ENCODE measurements at places on chromosomes 7 and 10.
A peak's percentile ranks its signal among the peaks of the same experiment; 100 is the strongest.

GRCh38 chr10:85668522-85668921, 698.1 kb downstream of the GRID1 start:
- no peak for DNase-seq

DNA sequence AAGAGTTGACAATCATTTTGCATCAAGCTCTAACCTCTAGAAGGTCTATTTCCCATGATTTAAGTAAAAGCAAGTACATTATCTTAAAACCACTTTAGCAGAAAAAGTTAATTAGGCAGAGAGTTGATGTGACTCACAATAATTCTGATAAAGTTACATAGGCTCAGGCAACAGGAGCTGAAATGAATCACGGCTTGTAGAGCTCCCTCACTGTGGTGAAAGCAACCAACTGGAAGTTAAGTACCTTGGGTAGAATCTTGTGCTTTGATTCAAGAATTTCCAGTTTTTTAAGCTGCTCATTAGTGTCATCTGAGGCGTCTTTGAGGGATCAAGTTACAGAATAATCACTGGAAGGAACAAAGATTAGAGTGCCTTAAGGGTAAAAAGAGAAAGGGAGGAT, 68.9 kb upstream of the NFE2L3 start:
- no peak for DNase-seq

DNA sequence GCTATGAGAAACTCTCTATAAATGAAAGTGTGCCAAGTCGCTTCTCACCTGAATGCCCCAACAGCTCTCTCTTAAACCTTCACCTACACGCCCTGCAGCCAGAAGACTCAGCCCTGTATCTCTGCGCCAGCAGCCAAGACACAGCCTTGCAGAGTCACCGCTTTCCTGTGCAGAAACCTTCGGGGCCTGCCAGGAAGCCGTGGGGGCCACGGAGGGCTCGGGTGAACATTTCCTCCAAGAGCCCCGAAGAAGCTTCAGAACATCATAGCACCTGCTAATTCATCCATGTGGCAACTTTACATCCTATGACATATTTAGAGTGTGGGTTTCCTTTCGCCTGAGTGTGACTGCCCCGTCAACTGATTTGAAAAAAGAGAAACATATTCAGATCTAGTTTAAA, 55.7 kb upstream of the PRSS58 start:
- DNase-seq, result no peak

GRCh38 chr7:38398725-38399321, 125.4 kb upstream of the TARP start:
- peak; percentile 59 for DNase-seq
